ENCODE measurements at places on chromosomes 2 and 18.

GRCh38 chr2:200242570-200242969 lies 63.9 kb upstream of the SPATS2L start:
- DNase-seq: no peak

GRCh38 chr2:96916646-96917543 lies 47.0 kb upstream of the SEMA4C start:
- DNase-seq: no peak

GRCh38 chr2:149715005-149715592 lies 127.5 kb upstream of the MMADHC start:
- peak; percentile 17 for DNase-seq

DNA sequence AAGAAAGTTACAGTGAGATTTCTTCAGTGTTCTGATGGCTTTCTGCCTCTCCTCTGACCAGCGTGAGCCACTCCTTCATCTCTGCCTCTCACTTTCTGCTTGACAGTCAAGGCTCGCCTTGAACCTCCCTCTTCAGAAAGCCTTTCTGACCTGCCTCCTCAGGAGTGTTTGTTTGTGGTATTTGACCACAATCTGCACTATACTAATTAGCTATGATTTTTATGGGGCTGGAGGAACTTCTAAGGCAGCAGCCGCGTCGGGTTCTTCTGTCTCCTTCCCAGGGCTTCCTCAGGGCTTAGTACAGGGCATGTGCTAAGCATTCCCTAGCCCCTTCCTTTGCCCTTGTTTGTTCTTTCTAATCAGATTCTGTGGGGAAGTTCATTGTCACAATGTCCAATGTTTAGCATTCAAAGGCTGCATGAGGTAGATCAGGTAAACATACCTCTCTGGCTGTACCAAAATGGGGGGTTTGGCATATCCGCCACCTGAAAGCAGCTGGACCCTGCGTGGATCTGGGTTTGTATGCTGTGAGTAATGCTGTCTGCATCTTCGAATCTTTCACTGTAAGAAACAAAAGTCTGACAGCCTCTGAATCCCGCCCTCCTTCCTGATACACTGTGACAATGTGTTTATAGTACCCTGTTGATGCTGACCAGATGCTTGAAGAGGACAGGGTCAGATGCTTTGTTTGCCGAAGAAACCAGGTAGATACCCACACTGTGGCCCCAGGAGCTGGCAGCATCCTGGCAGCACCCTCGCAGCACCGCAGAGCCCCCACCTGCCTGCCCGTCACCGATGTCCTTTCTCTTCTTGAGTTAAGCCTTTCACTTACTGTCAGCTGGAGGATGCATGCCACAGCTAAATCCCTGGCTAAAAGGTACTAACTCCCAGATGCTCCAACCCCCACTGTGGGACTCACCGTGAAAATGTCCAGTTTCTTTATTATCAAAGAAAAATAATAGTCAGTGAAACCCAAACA lies 260.8 kb upstream of the HDAC4 start:
- DNase-seq: no peak

DNA sequence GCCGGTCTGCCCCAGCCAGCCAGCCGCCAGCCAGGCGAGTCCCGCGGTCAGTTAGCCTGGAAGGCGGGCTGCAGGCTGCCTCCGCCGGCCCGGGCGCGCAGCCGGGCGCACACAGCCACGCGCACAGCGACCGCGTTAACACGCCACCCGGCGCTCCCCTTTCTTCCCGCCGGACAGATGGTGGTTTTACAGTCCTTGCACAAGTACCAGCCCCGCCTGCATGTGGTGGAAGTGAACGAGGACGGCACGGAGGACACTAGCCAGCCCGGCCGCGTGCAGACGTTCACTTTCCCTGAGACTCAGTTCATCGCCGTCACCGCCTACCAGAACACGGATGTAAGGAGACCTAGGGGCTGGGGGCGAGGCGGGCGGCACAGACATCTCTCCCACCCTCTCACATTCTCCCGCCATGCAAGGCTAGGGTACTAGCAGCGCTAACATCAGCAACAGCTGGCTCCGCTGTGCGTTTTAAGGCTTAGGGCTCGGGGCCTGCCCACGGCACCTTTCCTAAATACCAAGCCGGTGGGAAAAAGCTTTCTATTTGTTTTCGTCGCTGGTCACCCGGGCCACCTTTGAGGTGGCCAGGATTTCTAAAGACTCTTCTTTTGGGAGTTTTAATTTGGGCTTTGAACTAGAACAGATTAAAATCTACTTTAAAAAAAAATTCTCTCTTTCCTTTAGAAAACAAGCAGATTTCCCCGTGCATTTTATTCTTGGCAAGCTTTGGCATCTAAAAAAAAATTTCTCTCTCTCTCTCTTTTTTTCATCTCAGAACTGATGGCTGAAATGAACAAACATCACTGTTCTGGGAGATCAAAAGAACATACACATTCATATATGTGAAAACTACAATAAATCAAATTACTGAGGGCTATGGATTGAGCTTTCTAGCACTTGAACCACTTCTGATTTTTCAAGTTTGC lies 2.9 kb downstream of the TBR1 start:
- no peak for DNase-seq

DNA sequence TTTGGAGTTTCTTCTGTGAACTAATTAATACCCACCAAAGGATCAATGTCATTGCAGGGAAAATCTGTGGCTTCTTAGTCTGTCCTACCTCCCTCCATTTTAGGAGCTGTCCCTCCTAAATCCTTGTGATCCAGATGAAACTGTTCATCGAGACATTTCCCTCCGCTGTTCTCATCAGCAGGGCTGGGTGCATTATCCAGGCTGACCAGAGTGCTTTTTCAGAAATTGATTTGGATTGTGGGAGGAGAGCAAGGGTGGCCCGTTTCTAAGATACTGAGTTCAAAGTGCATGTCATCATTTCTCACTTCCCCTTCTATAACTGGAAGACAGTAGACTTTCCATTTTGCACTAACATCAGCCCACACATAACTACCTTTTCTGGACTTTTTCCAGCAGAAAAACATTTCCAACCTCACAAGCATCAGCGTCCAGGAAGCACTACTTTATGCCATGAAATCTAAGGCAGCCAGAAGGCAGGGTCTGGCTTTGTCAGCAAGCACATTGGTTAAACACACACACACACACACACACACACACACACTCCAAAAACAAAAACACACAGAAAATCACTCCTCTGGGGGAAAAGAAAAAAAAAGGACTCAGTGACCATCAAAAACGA lies 94.1 kb downstream of the ANKRD44 start:
- no peak for DNase-seq

- no peak for DNase-seq
Observed at GRCh38 chr18:24189007-24189528, 50.2 kb downstream of the CABYR start.

GRCh38 chr2:64120928-64121327 lies 23.3 kb downstream of the PELI1 start:
- DNase-seq: no peak

GRCh38 chr2:178205853-178206521 lies 11.7 kb downstream of the OSBPL6 start:
- no peak for DNase-seq

DNA sequence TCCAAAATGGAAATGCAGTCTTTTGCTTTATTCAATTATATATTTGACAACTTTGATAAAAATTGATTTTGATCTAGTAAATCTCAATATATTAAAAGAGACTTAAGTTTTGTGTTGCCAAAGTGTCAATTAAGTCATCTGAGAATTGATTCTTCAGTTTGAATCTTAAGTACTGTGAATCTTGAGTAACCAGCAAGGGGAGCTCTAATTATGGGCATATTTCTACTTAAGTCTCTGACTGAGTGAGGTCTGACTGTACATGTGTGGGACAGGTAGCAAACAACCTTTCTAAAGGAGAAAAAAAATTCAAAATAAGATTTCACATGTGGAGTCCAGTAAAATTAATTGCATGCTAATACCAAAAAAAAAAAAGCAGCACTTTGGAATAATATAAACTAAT lies 503.7 kb upstream of the SLC8A1 start:
- no peak for DNase-seq

- DNase-seq: no peak
Observed at GRCh38 chr2:235836491-235836911, 331.7 kb downstream of the GBX2 start.

GRCh38 chr2:205679410-205680009 lies 2.8 kb upstream of the NRP2 start:
- no peak for DNase-seq
